Left colon (tissue), 2 donors: ENCODE measurements at places on chromosomes 1 and 21. TPM values are rescaled to one million over a fixed set of nuclear protein-coding genes. Genes with fewer than 3 reads are reported as not detected.

SDC3 gene
- 6.5 TPM for total RNA-seq

C1orf159 gene
- total RNA-seq: 17.6 TPM

C4BPA gene
- 3.4 TPM for total RNA-seq

RIPPLY3 gene
- 0.11 TPM for total RNA-seq

UMODL1 gene
- 0.28 TPM for total RNA-seq

DHCR24 gene
- total RNA-seq: 298 TPM

AADACL3 gene
- total RNA-seq: not detected

ZBED6 gene
- 24.4 TPM for total RNA-seq

CELA2B gene
- total RNA-seq: not detected

LDLRAD1 gene
- total RNA-seq: not detected

BMP8B gene
- 11.1 TPM for total RNA-seq

ATP1A2 gene
- 12.1 TPM for total RNA-seq

WNT4 gene
- 3.1 TPM for total RNA-seq

CRNN gene
- not detected for total RNA-seq

DOCK7 gene
- 33.8 TPM for total RNA-seq

TCHH gene
- 0.06 TPM for total RNA-seq

PLA2G2C gene
- total RNA-seq: 0.28 TPM

RO60 gene
- 36.4 TPM for total RNA-seq

S100A5 gene
- total RNA-seq: not detected

CDC20 gene
- 24.3 TPM for total RNA-seq

TFF3 gene
- total RNA-seq: 4,796 TPM

OR2L5 gene
- not detected for total RNA-seq

CCDC30 gene
- 2.6 TPM for total RNA-seq

FOXE3 gene
- total RNA-seq: not detected

TNNT2 gene
- total RNA-seq: 0.31 TPM

IGSF9 gene
- total RNA-seq: 46.3 TPM

WDR64 gene
- total RNA-seq: 0.24 TPM
